RWPE2 (cell line): ENCODE measurements at places on chromosomes 4 and X.

DNA sequence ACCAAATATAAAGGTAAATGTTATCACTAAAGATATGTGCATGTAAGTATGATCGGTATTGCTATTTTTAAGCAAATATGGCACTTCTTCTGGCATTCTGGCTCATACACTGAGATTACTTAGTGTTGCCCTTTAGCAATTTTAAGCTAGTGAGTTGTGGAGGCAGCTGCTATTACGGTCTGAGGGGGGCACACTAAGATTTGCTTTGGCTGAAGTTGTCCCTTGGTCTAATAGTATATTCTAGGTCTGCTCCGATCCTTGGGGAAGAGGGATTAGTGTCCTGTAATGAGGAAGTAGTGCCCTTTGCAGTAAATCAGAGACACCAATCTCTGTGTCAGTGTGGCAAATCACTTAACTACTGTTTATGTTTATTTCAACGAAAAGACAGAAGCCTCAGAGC lies 196.5 kb upstream of the FTHL17 start:
- no peak for DNase-seq

GRCh38 chrX:55796496-55796895 lies 78.9 kb downstream of the RRAGB start:
- DNase-seq = no peak

DNA sequence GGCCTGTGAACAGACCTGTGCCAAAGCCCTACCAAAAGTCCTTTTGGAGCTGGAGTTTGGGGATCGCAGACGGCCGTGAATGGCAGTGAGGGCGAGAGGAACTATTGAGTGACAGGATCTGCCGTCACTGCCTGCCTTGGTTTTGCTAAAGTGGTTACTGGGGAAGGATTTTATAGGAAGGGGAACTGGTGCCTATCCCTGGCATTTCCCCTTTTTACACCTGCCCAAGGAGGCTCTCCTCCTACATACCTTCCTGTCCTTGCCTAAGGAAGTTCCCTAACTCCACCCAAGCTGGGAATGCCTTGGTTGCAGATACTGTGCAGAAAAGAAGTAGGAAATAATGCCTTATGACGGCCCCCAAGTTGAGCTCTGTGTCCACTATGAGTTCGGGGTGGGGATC lies 14.5 kb downstream of the LONRF3 start:
- no peak for DNase-seq

DNA sequence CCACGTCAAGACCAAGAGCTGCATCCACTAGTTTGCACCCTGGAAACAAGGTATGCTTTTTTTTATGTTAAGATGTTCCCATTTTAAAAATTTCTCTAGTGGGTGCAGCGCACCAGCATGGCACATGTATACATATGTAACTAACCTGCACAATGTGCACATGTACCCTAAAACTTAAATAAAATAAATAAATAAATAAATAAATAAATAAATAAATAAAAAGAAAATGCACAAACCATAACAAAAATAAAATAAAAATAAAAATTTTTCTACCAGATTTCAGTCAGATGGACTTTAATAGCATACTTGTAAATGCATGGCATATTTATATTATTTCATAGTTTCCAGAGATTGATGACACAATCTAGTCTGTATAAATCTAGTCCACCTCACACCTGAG lies 1.9 kb upstream of the PRR27 start:
- DNase-seq = no peak

DNA sequence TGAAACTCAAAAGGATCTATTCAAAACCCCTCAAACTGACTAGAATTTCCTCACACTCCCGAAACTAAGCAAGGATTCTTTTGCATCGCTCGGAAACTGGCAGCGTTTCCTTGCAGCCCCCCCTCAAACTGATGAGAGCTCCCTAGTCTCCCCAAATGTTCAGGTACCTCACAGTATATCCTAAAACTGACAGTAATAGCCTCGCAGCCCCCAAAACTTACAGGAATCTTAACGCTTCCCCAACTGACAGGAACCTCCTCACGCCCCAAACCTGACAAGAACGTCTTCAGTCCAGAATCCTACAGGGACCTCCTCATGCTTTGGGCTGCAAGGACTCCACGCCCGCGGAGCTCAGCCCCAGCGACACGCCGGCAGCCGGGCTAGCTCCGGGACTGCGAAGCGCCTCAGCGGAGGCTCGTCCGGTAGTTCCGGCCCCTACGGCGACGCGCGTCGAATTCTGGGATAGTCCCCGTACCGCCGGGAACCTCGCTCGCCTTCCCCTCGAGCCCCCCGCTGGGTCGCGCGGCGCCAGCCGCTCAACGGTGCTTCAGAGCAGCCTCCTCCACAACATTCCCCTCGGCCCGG lies 640 bp downstream of the PHF8 start:
- DNase-seq = no peak

DNA sequence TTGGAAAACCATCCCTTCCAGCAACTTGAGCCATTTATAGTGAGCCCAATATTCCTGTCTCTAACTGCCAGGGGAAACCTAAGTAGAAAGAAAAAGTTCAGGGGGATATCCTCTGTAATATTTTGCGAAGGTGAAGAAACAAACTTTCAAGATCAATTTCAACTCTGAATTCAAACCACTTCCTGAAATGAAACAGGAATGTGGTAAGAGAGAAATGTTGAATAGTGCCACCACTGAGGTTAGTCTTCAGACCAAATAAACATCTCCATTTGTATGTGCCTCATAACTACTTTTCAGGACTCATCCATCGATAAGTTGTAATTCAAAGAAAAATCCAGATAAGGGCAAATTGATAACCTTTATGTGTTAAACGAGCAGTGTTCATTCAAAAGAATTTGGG lies 128.7 kb downstream of the GABRB1 start:
- no peak for DNase-seq
